Activated naive CD8-positive, alpha-beta T cell treated with anti-CD3 and anti-CD28 coated beads, Interleukin-2, amount 10 ng/mL, durations not matched to agents 7 days and 5 days (primary cell): ENCODE measurements at places on chromosomes 7 and 10. TPM values are rescaled to one million over a fixed set of nuclear protein-coding genes. Genes with fewer than 3 reads are reported as not detected.

Gene METTL27
- total RNA-seq = 0.74 TPM

- H3K4me3 ChIP-seq = no peak overlapping the region
- DNase-seq = no peak
- no peak overlapping the region for H3K27ac ChIP-seq
- H3K36me3 ChIP-seq = no peaks in the 10 kb centered on the region
- H3K27me3 ChIP-seq = no peaks in the 10 kb centered on the region
- H3K4me1 ChIP-seq = peaks cover 6% of the 10 kb centered on the region
Observed at GRCh38 chr7:4244041-4244440, 438.1 kb upstream of the FOXK1 start.

DNA sequence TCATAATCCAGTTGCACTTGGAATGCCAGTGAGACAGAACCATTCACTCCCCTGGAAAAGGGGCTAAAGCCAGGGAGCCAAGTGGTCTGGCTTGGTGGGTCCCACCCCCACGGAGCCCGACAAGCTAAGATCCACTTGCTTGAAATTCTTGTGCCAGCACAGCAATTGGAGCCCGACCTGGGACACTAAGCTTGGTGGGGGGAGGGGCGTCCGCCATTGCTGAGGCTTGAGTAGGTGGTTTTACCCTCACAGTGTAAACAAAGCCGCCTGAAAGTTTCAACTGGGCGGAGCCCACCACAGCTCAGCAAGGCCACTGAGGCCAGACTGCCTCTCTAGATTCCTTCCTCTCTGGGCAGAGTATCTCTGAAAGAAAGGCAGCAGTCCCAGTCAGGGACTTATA lies 200.7 kb upstream of the NPSR1 start:
- H3K36me3 ChIP-seq = no peaks in the 10 kb centered on the region
- H3K27ac ChIP-seq = no peak overlapping the region
- no peak overlapping the region for H3K4me3 ChIP-seq
- DNase-seq = no peak
- H3K4me1 ChIP-seq = no peaks in the 10 kb centered on the region
- no peaks in the 10 kb centered on the region for H3K27me3 ChIP-seq

- no peaks in the 10 kb centered on the region for H3K27me3 ChIP-seq
- no peaks in the 10 kb centered on the region for H3K4me1 ChIP-seq
- no peak overlapping the region for H3K4me3 ChIP-seq
- H3K27ac ChIP-seq = no peak overlapping the region
Observed at GRCh38 chr7:46586406-46586805, 665.3 kb upstream of the IGFBP3 start.

DNA sequence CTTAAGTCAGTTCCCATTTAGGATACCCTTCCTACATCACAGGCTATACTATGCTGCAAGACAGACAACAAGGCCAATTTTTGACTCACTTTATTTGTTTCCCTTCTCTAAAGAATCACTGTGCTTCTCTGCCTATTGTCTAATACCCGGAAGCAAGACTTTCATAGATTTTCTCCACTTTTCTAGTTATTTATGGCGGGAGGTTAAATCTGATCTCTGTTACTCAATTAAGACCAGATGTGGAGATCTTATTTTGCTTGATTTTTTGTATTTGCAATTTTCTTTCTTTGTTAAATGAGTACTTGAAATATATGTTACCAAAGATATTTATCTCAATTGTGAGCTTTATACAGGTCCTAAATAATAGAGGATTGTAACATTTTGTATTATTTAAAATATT lies 511.5 kb downstream of the ATRNL1 start:
- no peaks in the 10 kb centered on the region for H3K4me1 ChIP-seq
- no peak overlapping the region for H3K27ac ChIP-seq
- no peak for DNase-seq
- H3K36me3 ChIP-seq = no peaks in the 10 kb centered on the region
- no peaks in the 10 kb centered on the region for H3K27me3 ChIP-seq
